ENCODE measurements at places on chromosomes 13 and 19.

- DNase-seq: no peak
Measured at GRCh38 chr13:70170689-70171088, 62.4 kb upstream of the KLHL1 start.

DNA sequence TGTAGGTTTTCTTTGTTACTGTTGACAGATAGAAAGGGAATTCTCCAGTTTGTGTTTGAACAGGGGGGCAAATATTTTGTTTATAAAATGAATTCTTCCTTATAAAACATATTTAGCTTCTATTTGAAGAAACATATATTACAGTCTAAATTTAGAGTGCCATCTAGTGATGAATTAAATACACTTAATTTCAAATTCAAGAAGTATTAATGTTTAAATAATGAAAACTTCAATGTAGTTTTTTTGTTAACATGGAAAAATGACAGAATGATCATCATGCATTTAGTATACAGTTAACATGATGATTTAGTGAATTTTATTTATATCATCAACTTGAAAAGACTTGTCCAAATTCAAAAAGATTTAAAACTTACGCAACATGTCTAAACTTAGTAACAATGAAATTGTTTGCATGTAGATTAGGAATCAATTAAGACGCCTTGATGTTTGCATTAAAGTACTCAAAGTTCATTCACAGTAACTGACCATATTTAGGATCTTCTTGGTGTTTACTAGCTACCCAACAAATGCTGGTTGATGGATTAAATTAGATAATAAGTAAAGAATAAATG, 765.9 kb upstream of the SLITRK1 start:
- DNase-seq: no peak

- DNase-seq: peak; percentile 64
Measured at GRCh38 chr19:38387550-38388348, at the start of gene GGN. Gene GGN, minus strand, starts transcription at chr19:38388034. Its CDS starts 773 bp downstream, at chr19:38387261.

DNA sequence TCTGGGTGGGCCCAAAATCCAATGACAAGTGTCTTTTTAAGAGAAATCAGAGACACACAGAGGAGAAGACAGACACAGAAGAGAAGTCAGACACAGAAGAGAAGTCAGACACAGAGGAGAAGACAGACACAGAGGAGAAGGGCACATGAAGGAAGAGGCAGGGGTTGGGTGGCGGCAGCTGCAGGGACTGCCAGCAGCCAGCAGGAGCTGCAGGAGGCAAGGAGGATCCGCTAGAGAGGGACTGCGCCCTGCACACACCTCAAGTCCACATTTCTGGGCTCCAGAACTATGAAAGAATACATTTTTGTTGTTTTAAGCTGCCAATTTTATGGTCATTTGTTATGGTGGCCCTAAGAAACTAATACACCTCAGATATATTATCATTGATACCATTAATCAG, 140.6 kb downstream of the ZIC5 start:
- DNase-seq: no peak

DNA sequence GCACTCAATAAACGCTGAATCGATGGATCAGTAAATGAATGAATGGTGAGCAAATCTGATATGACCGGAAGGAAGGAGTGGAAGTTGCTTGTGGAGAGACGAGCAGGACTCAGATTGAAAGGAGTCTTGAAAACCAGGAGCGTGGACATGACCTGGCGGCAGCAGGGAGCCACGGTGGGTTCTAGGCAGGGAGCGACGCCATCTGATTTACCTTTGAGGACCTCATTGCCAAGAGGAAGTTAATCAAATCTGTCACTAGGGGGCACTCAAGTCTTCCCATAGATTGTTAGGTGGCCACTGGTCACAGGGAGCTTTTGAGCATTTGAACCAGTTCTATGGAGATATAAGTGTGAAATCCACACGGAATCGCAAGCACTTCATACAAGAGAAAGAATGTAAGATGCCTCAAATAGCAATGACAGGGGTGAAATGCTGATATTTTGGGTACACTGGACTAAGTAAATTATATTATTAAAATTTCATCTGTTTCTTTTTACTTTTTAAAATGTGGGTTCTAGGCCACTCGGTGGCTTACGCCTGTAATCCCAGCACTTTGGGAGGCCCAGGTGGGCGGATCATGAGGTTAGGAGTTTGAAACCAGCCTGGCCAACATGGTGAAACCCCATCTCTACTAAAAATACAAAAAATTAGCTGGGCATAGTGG, 9.2 kb upstream of the FBN3 start:
- DNase-seq: peak; percentile 86

- no peak for DNase-seq
Measured at GRCh38 chr19:48186015-48186414, 15.5 kb downstream of the ZSWIM9 start.

DNA sequence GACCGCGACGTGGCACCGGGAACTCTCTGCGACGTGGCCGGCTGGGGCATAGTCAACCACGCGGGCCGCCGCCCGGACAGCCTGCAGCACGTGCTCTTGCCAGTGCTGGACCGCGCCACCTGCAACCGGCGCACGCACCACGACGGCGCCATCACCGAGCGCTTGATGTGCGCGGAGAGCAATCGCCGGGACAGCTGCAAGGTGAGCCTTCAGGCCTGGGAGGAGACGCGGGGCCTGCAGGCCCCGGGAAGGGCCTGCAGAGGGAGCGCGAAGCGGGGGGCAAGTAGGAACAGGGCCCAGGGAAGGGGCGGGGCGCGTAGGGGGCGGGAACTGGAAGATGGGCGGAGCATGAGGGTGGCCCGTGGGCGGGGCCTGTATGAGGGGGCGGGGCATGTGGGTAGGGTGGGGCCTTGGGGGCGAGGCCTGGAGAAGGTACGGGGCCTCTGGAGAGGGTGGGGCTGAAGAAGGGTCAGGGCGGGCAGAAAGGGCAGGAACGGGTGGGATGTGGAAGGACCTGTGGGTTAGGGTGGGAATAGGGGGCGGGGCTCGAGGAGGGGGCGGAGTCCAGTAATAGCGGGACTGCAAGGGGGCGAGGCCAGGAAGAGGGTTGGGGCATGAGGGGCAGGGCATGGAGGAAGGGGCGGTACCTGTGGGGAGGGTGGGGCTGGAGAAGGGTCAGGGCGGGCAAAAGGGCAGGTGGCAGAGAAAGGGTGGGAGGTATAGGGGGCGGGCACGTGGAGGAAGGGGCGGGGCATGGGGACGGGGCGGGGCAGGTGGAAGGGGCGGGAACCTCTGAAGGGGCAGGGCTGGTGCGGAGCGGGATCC, 2.5 kb downstream of the CFD start:
- DNase-seq: peak; percentile 59

- DNase-seq: no peak
Measured at GRCh38 chr13:42063105-42063504, 14.7 kb downstream of the DGKH start.

All from inflammatory macrophage treated with lipopolysaccharide for 4 hours (primary cell).